ENCODE measurements at places on chromosomes 13 and 19.

GRCh38 chr19:31146015-31146414, 203.2 kb downstream of the TSHZ3 start:
- no peak for DNase-seq

DNA sequence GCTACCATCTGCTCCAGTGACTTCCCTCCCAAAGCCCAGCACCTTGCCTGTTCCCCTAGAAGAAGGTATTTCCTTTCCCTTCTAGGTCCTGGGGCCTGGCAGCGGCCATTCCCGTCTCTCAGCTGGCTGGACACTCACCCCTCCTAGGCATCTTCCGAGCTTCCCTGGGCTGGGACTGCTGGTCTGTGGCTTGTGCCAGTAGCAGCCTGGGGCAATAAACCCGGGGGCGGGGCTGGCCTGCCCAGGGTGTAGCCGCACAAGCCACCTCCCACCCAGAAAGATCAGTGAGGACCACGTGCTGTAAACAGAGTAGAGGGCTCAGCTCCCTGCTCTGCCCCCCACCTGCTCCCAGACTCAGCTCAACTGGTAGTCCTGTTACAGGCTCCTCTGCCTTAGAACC, 15.0 kb downstream of the LIPE start:
- no peak for DNase-seq

DNA sequence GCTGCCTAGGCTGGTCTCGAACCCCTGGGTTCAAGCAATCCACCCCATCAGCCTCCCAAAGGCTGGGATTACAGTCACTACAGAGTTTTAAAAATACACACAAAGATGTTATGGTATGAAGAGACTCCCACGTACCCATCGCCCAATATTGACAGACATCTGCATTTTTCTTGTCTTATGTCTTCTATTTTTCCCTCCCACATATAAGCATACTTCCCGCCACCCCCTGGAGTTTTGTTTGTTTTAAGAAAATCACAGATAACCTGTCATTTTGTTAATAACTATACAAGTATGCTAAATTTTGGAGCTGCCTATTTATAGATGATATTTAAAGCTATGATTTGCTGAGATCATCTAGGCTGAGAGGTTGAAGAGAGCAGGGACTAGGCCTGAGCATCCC, 6.2 kb upstream of the SMG9 start:
- DNase-seq: no peak

- DNase-seq: no peak
Observed at GRCh38 chr19:54573330-54573872, at the start of gene LILRA2. Gene LILRA2, plus strand, starts transcription at chr19:54573790. Its CDS starts 89 bp downstream, at chr19:54573879.

DNA sequence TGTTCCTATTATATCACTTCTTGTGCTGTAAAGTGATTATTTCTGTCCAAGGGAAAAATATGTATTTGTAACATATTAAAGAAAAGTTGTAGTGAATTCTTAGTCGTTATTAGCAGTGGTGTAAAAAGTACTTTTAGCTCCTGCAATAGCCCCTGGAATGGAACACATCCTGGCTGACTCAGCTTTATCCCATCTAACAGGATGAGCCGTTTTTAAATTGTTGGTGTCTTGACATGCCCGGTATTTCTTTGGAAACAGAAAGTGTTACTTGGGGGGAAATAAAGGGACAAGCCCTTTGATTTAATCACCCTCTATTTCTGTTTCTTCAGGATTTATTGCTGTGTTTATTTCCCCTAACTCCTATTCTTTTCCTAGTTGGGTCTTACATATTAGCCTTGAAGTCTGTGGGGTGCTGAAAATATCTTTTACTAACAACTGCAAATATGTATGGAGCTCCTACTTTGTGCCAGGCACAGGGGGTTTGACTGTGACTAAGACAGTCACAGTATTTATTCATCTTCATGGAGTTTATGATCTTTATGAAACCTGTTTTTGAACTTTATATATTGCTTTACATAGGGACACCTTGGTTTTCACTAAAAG, 17.9 kb downstream of the COG3 start:
- DNase-seq: no peak

GRCh38 chr19:48489608-48490216, 20.5 kb downstream of the CYTH2 start:
- peak; percentile 95 for DNase-seq

DNA sequence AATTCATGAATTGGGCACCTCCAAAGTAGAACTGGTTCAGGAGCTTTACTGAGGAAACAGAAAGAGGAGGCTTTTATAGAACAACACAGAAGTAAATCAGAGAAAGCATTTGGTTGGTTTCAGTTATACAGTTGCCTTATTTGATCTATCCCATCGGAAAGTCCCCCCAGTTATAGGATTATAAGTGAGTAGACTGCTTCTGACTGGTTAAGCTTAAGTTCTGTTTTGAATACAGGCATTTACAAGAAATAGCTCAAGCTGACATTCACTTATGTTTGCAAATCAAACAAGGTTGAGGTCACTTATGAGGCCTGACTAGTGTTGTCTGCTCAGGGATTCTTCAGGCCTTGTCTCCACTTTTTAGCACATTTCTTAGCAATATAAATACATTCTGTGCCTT, 857.4 kb downstream of the EFNB2 start:
- DNase-seq: no peak

DNA sequence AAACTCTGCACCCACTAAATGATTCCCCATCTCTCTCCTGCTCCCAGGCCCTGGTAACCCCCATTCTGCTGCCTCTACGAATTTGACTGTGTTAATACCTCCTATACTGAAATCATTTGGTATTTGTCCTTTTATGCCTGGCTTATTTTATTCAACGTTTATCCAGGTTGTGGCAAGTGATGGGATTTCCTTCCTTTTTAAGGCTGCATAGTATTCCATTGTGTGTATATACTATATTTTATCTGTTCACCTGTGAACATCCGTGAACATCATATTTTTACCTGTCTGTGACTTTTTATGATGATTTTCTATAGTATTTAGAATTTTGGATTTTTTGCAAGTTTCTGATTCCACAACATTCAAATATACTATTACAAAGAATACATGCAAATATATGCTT, 13.9 kb upstream of the CEBPG start:
- no peak for DNase-seq

- no peak for DNase-seq
Observed at GRCh38 chr13:52652980-52653303, 306 bp downstream of the SUGT1 start.

- DNase-seq: no peak
Observed at GRCh38 chr13:39586151-39586550, 16.8 kb downstream of the LHFPL6 start.

- DNase-seq: peak; percentile 64
Observed at GRCh38 chr19:1104311-1105007, 665 bp downstream of the GPX4 start.

GRCh38 chr13:28338742-28339141, 156.2 kb downstream of the FLT1 start:
- no peak for DNase-seq

- no peak for DNase-seq
Observed at GRCh38 chr19:14826006-14826405, 9.0 kb downstream of the OR7A5 start.

DNA sequence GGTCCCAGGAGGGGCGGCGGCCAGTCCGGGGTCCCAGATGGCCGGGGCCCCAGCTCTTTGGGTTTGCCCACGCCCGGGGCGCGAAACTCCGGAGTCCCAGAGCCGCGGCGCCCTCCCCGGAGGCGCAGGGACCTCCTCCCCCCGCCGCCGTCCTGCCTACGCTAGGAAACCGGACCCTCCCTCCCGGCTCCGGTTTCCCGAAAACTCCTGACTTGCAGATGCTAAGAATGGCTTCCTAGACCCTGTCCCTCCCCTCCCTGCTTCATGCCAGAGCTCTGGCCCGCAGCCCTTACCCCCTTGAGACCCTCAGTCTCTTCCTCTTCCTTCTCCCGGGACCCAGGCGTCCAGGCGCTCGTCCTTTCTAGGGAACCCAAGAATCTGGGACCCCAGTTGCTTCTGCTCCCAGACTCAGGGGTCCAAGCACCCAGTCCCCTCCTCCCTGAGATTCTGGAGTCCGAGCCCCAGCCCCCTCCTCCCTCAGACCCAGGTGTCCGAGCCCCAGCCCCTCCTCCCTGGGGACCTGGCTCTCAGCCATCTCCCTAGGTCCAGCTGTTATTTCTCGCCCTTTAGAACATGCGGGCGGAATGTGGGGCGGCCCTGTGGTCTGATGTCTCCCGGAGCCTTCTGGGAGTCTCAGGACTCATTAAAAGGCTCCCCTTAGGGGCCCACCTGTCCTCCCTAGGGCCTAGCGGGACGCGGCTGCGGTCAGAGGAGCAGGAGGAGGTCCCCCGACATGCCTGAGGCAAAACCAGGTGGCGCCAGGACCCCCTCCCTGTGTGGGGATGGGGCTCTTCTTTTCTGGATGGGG, at the start of gene MYBPC2:
MYBPC2 (plus strand) TSS at position 672 of the 808 bp plus-strand sequence; CDS start at position 734, 62 bp downstream.
- DNase-seq: peak; percentile 38

DNA sequence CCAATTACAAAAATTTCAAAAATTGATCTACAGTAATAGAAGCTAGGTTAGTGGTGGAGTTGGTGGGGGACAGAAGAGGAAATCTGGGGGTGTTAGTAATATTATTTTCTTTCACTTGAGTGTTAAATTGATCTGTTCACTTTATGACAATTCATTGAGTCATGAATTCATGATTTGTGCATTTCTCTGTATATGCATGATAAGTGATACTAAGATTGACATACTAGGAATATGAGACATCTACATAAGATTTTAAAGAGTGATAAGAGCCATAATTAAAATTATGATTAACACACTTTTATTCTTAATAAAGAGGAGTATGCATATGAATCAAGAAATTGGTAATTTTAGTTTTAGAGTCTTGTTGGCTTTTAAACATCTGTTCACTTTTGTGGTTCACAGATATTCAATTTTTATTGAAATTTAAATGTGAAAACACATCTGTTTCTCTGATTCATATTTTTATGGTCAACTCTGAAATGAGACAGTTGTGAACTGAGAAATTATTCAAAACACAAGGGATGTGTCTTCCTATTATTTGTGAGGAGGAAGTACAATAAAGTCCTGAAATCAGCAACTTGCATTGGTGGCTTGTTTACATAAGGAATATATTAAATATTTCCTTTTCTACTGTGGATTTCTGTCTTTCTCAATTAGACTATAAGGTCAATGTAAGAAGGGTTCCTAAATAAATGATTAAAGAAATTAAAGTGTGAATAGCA, 196.5 kb downstream of the ITGBL1 start:
- no peak for DNase-seq

GRCh38 chr13:100584896-100585295, 3.7 kb downstream of the GGACT start:
- no peak for DNase-seq

DNA sequence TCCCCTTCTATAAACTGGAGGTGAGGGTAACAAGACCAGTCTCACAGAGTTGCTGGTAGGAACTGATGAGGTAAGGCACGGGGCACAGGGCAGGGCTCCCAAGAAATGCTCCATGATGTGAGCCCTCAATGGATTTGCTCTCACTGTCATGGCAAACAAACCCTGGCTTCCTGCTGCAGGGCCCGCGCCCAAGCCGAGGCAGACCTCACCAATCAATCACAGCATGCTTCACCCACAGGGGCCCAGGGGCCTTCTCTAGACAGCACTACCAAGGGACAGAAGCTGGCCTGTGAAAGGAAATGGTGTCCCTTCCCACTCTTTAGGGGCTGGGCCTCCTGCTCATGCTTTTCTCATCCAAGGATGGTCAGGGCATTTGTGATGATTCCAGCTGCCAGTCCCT, 25.9 kb upstream of the PLA2G4C start:
- DNase-seq: no peak

DNA sequence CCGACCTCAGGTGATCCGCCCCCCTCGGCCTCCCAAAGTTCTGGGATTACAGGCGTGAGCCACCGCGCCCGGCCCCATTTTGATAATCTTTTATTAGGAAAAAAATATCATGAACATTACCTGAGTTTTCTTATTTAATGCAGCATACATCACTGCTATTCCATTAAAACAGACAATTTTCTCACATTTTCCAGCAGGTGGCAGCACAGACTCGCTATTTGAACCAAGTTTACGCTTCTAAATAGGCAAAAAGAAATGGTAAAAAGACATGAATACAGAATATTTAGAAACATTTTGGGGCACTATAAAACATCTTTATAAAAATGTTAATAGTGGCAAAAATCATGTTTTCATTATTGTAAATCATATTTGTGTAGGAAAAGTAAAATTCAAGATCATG, 903.1 kb downstream of the SLITRK6 start:
- peak; percentile 62 for DNase-seq

GRCh38 chr19:49888510-49888824, 8.2 kb downstream of the IL4I1 start:
- DNase-seq: no peak

DNA sequence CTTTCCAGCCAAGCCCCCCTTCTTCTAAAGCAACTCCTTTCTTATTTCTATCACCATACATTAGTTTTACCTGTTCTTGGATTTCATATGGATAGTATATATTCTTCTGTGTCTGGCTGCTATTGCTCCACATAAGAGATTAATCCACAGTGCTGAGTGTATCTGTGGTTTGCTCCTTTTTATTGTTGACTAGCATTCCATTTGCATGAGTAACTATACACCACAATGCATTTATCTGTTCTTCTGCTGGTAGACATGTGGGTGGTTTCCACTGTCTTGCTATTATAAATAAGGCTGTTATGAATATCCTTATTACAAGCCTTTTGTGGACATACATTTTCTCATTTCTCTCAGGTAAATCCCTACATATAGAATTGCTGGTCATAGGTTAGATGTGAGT, 138.2 kb downstream of the SLC7A1 start:
- DNase-seq: no peak

DNA sequence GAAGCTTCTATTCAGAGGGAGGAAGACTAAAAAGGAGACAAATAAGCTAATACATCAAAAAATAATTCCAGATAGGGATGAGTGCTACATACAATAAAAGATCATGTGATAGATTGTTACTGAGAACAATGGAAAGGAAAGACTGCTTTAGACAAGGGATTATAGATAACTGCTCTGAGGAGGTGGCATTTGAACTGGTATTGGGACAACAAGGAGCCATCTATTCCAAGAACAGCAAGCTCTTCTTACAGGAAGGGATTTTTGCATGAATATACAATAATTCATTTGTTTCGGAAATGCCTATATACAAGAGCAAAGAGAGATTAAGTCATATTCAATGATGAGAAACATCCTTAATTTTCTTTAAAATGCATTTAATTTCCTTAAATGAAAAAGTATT, 540.5 kb upstream of the KLF12 start:
- DNase-seq: no peak

GRCh38 chr19:13014921-13015280, 19.6 kb downstream of the NFIX start:
- DNase-seq: no peak

GRCh38 chr19:6219147-6219525, 60.6 kb downstream of the MLLT1 start:
- DNase-seq: no peak

GRCh38 chr19:36093687-36094086, 17.3 kb upstream of the OVOL3 start:
- DNase-seq: no peak
